Stimulated activated CD4-positive, alpha-beta T cell treated with anti-CD3 and anti-CD28 coated beads, Interleukin-4, amount 100 ng/mL, for 1 hour (primary cell): ENCODE measurements at places on chromosomes 16 and 17.

DNA sequence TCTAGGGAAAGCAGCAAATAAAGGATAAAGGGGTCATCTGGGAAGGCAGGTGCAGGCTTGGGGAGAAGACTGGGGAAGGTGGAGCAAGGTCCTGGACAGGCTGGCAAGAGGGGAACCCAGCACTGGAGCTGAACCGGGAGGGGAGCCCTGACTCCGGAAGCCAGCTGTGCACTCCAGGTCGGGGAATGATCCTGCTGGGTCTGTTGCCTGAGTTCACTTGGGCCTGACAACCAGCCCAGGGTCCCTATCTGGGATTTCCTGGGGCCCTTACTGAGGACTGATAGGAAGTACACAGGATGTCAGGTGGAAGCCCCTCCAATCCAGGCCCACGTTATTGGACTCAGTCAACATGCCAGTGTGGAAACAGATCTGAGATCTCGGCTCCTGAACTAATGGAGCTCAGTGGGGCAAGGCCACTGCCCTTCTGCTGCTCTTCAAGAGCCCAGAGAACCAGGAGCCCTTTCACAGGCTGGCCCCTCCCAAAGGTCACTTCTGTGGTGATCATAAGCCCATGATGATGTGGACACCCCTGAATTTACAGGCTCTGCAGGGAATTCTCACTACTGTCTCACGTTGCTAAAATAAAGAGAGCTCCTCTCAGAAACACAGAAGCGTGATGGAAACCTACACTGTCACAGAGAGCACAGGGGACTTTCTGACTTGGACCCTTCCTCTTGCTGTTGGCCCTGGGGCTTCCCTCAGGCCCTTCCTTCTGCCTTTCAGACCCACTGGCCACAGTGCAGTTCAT, 19.9 kb upstream of the PITPNM3 start:
- DNase-seq: no peak

DNA sequence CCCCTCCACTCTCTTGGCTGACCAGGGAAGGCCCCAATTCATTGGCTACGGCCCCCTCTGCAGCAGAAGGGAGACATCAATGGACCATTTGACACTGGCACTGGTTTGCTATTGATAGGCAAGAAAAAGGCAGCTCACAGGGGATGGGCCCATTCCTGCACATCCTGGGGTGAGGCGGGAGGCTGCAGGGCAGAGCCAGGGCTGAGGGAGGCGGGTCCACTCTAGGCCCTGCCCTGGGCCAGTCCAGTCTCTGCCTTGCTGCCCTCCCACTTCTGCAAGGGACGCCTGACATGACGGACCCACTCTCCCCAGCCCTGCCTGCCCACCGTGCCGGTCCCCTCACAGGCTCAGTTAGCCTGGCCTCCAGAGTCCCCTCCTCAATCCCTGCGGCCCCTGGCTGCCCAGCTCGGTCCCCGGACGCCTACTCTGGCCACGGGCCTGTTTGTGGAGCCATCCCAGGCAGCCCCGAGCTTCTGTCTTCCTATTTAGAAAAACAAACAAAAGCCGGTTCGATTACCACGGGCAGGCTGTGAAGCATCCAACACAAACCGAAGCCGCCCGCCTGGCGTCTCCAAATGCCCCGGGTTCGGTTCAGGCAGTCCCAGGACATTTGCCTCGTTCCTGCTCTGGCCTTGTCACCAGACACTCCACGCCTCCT, 160.7 kb downstream of the IRX5 start:
- no peak for DNase-seq

GRCh38 chr16:67951485-67951884, 7.6 kb upstream of the LCAT start:
- DNase-seq: no peak

DNA sequence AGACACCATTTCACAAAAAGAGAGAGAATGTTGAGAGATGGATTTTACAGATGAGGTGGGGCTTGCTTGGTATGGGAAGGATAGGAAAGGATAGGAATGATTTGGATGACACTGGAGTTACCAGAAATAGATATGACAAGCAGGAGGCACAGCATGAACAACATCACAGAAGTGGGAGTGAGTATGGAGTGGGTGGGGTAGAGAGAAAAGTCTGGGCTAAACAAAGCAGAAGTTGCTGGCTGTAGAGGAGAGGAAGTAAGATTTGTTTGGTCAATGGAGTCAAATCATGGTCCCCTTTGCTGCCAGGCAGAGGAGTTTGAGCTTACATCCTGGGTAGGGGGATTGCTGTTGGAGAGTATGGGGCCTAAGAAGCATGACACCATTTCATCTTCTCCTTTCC, 101.7 kb downstream of the VAT1L start:
- DNase-seq: no peak

GRCh38 chr17:2703606-2704005, 8.0 kb downstream of the CLUH start:
- DNase-seq: no peak

DNA sequence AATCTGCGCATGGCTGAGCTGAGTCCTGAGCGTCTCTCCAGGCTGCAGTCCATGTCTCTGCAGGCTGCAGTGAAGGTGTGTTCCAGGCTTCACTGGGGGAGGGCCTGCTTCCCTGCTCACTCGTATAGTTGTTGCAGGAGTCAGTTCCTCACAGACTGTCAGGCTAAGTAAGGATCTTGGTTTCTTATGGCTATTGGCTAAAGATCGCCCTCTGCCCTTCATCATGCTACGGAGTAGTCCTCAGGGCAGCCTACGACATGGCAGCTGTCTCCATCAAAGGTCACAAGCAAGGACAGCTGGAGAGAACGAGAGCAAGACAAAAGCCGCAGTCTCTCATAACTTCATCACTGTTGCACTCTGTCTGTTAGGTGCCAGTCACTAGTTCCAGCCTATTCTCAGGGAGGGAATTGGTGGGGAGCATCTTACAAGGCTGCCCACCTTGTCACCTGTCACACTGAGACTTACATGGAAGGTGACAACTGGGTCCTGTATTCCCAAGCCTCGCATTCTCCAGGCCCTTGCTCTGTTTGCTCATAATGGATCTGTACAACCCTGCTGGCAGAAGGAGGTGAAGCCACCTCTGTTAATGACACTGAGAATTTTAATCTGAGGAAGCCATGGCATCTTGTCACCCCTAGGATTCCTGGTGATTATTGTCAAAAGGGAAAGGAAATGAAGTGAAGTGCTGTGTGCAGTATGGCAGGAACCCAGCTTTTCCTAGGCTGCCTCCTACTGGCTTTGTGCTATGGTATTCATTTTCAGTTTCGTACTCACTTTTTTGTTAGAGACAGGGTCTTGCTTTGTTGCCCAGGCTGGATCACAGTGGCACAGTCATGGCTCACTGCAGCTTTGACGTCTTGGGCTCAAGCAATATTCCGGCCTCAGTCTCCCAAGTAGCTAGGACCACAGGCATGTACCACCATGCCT, 43.4 kb downstream of the MFSD11 start:
- DNase-seq: no peak

DNA sequence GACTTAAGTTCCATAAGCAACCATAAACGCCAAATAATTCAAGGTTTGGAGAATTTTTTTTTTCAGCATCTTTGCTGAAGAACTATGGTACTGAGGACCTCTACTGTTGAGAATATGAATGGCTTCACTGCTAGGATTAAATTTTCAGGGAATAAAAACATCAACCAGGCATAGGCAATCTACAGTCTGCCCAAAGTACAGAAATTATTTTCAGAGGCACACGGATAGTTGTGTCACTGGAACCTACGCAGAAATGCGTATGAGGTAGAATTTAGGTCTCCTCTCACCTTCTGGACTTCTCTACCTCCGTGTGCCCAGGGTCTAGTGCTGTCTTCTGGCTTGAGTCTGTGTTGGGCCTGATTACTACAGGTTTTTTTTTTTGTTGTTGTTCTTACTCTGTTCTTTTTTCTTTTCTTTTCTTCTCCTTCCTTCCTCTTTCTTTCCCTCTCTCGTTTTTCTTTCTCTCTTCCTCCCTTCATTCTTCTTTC, 39.7 kb downstream of the NACA2 start:
- no peak for DNase-seq

- DNase-seq: no peak
Observed at GRCh38 chr17:2954898-2955445, 108.4 kb downstream of the OR1D5 start.

- no peak for DNase-seq
Observed at GRCh38 chr16:937311-937710, 33.5 kb downstream of the LMF1 start.

GRCh38 chr16:61957075-61957855, 79.0 kb downstream of the CDH8 start:
- DNase-seq: no peak

DNA sequence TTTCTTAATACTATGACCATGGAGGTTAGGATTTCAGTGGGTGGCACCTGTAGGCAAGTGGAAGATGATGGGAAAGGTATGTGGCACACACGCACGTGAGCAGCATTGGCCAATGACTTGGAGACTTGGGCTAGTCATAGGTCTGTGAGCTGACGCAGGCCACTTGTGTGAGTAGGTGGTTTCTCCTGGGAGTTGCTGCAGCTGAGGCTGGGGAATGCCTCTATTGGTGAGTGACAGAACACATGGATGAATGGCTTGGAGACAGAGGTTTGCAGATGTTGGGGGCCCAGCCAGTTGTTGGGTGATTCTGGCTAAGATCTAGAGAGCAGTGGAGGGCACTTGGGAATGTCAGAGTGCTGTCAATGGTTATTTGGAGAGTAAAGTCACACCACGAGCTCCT, 64.1 kb downstream of the MARF1 start:
- no peak for DNase-seq

- DNase-seq: no peak
Observed at GRCh38 chr17:3755335-3756030, 31.8 kb downstream of the HASPIN start.

DNA sequence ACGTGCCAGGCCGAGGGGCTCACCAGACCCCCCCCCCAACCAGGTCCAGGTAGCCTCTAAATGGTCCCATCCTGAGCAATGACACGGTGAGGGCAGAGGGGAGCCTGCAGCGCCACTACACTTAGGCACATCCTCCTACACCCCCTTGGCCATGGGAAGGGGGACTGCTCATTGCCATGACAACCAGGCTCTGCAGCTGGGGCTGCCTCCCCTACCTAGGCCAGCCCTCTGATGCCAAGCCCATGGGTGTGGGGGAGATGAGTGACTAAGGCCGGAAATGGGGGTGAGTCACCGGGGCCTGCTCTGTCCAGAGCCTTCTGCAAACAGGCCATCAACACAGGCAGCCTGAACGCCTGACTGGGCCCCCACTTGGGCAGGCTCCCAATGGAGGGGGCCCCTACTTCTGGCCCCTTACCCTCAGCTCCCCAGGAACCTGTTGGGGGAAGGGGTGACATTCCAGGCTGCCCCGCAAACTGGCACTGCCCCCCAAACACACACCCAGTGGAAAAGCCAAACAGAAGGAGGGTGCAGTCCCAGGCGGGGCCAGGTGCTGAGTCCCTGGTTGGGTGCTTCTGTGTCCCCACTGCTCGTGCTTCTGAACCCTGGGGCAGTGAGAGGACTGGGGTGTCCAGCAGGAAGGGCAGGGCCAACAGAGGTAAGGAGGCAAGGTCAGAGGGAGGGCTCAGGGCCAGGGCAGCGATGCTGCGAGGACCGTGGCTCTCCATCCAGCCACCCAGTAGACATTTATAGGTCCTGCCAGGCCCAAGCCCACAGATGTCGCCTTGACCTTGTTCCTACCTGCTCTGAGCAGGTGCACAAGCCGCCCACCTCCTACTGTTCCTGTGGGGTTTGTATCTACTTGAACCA, 8.2 kb downstream of the PLCD3 start:
- DNase-seq: no peak

DNA sequence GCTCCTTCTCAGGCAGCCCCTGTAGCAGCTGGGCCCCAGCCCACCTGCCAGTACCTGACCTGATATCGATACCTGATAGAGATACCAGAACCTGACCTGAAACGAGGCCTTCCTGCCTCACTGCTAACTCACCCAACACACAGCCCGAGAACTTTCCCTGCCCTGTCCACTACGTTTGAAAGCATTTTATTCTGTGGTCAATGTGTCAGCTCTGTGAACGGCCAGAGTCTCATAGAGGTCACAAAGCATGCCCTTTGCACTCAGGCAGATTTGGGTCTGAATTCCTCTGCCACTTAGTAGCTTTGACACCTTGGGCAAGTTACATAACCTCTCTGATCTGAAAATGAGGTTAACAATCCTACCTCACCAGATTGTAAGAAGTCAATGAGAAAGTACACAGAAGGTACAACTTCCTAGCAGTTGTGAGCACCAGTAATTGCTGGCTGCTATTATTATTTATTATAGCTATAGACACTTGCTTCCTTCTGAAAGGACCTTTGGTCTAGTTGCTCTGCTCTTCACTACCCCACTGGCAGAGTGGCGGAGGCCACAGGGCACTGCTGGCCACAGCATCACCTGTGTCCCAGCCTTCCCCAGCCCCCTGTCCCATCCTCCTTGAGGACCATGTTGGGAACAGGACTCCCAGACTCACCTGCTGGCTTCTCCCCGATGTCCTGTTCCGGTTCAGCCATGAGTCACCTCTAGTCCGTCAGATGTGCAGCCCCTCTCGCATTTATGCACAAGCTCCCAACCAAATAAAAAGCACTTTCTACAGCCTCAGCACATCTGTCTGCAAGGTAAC, 895 bp downstream of the ANKRD40CL start:
- no peak for DNase-seq
